Umbilical cord (tissue), 2 donors: ENCODE measurements at places on chromosomes 7 and 10. TPM values are rescaled to one million over a fixed set of nuclear protein-coding genes. Genes with fewer than 3 reads are reported as not detected.
A peak's percentile ranks its signal among the peaks of the same experiment; 100 is the strongest.

Gene CDC123
- 48.4 TPM for total RNA-seq

Gene LAMB1
- total RNA-seq = 491 TPM

DNA sequence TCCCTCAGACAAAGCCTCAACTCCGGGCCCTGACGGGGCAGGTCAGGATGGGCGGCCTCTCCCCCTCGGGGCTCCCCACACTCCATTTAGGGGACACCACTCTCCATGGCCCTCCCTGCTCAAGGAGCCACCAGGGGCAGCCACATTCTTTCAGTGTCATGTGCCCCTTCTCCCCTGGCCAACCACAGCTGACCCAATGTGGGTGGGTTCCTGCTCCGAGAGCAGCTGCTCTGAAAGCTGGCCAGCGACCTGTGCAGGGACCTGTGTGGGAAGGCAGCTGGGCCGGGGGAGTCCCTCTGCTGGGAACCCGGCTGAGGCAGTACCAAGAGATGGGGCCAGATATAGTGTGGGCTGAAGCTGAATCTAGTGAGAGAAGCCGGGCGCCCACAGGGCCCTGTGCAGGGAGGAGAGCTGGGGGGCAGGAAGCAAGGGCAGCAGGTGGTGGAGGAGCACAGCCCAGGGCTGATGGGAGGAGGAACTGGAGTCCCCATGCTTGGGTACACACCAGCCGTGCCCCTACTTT lies 40.6 kb upstream of the NPFFR1 start:
- no peak for DNase-seq

DNA sequence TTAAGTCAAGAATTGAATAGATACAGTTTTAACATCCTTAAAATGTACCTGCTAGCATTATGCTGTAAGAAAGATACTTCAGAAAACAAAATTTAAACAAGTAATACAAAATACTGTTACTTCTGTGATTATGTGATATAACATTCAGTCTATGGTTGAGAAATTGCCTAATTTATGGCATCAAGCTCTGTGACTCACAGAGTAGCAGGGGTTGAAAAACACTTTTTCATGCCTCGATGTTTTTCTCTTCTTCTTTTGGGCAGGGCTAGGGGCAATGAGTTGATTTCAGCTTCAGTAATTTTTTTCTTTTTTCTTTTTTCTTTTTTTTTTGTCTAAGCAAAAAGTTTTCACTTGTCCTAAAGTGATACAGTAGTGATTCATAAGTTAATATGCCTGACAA lies 209.2 kb downstream of the MBL2 start:
- DNase-seq = no peak

- DNase-seq = peak; percentile 54
Measured at GRCh38 chr7:30168835-30169573, 34.2 kb downstream of the MTURN start.

DNA sequence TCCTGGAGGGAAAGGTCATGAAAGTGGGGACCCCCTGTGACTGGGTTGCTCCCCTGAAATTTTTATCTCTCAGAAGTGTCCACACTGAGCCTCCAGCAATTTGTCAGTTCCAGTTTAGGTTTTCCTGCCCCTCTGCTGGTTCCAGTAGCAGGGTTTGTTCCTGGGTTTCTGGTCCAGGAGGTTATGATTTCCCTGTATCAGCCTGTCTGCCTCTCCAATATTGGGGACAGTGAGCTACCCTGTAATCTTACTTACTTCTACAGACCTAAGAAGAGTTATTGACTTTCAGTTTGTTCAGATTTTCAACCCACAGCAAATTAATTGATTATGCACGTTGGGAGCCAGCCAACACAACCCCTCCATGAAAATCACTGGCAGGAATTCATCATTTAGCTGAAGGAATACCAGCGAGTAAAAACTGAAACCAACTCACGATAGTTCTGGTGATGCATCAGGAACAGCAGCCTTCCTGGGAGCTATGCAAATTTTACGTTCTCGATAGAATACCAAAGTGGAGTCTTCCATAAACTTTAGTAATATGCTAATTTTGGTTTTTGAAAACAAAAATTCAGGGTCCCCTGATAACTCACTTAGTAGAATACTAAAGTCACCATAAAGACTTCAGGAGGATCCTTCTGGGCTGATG lies 31.3 kb upstream of the IL15RA start:
- no peak for DNase-seq

Gene RPS24
- 3,243 TPM for total RNA-seq

DNA sequence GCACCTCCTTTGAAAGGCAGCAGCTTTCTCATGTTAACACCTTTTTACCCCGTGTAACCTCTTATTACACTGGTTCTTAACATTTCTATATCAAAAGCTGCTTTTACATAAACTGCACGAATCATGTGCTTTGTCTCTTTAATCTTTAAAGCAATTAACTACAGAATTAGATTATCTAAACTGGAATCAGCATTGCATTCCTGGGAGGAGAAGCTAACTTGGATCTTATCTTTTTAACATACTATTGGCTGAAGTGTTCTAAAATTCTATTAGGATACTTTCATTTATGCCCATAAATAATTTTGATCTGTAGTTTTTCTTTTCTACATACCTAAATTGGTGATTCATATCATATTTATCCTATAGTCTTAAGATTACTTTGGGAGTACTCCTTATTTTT lies 428.4 kb upstream of the IGFBP3 start:
- peak; percentile 20 for DNase-seq

DNA sequence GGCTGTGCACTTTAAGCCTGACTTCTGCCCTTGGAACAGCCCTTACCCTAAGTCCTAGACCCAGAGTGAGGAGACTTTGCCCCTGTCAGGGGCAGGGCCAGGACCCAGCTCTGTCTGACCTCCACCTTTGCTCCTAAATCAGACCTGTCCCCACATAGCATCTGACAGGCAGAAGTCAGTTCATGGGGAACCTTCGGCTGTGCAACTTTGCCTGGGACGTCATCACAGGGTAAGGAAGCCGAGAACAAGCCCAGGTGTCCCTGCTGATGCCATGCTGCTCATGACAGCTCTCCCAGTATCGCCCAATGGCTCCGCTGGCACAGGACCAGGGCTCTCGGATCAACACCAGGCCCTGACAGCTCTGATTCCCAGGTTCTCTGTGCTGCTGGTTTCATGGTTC lies 55.4 kb downstream of the TNS3 start:
- DNase-seq = no peak

DNA sequence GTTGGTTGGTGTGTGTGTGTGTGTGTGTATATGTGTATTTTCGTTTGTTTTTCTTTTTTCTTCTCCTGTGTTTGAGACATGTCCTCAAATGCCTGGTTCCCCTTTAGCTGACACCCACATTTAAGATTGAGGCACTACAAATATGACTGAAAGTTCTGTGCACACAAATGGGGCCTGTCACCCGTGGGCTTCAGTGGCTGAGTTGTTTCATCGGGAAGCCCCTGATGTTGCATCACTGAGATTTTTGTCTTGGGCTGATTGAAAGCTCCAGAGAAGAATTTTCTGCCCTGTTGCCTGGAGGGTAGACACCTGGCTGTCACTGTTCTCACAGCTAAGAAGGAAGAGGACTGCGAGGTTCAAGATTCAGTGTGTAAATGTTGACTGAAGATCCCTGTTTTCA lies 283.8 kb upstream of the C7orf33 start:
- no peak for DNase-seq

Gene CRTAC1
- total RNA-seq = 2.2 TPM

DNA sequence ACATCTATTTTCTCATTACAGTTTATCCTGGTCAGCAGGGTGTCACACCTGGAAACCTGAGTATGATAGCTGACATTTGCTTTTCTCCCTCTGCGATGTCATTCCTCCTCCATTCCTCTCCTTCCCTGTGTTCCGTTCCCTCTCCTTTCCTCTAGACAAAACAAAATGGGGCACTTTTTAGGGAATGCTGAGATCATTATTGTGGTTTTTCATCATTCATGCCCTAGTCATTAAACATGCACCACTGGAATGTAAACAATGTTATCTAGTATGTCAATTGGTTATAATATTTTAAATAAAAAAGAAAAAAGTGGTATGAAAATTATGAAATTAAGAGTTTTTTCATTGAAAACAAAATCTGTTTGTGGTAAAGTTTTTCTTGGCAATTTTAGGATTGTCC lies 132.6 kb downstream of the MAPK8 start:
- no peak for DNase-seq

Gene METTL27
- not detected for total RNA-seq

Gene INSYN2A
- 3.9 TPM for total RNA-seq

DNA sequence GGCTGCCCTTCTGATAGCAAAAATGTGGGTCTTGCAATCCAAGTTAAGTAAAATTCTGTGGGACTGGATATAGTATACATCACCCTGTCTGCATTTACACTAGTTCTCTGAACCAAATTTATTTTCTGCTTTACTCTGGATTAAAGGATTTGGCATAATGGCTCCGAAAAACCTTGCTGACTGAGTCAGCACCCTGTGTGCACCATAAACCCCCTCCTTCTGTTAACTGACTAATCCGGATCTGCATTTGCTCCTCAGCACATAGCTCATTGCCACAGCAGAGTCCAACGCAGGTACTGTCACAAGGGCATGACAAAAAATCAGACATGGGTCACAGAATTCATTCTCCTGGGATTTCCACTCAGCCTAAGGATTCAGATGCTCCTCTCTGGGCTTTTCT lies 1.3 kb downstream of the OR2A5 start:
- peak; percentile 95 for DNase-seq

Gene INMT
- 151 TPM for total RNA-seq

DNA sequence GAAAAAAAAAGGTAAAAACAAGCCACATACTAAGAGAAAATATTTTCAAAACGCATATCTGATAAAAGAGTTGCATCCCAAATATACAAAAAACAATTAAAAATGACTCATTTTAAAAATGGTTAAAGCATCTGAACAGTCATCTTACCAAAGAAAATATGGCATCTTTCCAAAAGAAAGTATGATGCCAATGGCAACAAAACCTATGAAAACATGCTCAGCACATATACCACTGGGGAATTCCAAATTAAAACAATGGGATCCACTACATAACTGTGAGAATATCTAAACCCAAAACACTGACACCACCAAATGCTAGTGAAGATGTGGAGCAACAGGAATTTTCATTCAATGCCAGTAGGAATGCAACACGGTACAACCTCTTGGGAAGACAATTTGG lies 39.3 kb downstream of the VSTM2A start:
- DNase-seq = no peak

DNA sequence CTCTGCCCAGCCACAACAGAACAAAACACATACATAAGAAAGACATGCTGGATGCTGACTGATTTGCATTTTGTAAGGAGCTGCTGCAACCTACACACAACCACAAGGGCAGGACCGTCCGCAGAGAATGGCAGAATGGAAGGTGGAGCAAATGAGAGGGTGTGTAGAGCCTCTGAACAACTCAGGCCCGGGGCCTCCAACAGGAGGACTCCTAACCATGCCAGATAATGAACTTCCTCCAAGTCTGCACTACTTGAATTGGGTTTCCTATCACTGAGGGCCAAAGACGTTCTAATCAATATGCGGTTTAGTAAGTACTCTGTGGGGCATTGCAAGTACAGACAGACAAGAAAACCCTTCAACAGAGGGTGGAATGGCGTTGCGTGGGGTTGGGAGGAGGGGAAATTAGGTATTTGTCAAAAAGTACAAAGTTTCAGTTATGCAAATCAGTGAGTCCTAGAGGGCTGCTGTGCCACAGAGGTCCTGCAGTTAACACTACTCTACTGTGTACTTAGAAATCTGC lies 14.6 kb downstream of the VOPP1 start:
- no peak for DNase-seq

Gene HGF
- 57.1 TPM for total RNA-seq

Gene MMP21
- not detected for total RNA-seq

DNA sequence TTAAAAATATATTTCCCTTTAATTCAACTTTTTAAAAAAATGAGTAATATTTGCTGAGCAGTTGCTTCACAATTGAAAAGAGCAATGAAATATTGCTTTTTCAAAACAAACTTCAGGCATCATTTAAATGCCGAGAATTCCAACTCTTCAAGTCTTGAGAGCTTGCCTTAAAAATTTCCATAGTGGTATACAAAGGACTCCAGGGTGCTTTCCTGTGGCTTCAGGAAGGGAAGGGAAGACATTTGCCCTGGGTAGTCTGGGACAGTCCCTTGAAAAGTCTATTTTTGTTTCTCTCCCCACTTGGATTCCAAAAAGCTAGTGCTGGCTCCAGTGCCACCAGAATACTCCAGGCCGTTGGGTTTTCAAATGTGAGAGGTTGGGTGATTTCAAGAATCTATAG lies 71.7 kb downstream of the HYCC1 start:
- DNase-seq = peak; percentile 10

Gene ZNF239
- total RNA-seq = 2.6 TPM

Gene CLRN3
- not detected for total RNA-seq
